ENCODE measurements at places on chromosomes 16 and 17.
A peak's percentile ranks its signal among the peaks of the same experiment; 100 is the strongest.

- DNase-seq = no peak
Measured at GRCh38 chr17:6648181-6648580, 3.2 kb downstream of the MED31 start.

DNA sequence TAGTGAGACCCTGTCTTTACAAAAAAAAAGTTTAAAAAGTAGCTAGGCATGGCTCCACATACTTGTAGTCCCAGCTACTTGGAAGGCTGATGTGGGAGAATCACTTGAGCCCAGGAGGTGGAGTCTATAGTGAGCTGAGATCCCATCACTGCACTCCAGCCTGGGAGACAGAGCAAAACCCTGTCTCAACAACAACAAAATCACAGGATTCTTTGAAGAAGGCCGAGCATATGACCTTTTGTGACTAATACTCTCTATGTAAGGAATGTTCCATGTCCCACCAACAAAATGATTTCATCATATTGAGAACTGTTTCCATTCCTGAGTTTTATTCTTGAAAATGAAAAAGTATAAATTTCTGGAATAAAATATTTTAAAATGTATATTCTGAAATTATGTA lies 58.9 kb upstream of the EFCAB3 start:
- DNase-seq = no peak

DNA sequence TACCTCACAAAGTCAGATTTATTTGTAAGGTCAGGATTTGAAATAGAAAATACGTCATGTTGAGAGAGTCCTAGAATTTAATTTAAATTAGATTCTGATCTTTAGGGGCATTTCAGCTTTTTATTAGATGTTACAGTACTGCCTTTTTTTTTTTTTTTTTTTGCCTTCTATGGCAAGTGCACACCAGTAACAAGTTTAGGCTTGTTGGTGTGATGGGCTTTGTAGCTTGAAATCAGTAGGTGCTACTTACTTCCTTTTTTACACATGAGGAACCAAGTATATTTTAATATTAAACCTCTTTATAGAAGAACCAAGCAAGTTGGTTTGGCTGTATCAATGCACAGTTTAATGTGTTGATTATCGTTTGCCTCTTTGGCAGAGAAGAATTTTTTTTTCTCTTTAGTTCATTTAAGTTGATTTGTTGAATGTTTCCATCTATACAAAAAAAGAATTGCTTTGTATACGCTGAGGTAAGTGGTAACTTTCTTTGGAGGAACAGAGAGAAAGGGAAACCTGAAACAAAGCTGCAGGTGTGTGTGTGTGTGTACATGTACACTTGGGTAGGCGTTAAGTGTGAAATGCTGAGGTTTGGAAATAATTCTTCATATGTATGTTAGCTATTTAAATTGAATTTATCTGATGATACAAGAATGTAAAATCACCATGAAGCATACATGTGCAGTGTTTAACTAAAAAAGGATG lies 15.7 kb downstream of the RBL2 start:
- no peak for DNase-seq

GRCh38 chr17:59483860-59484259 lies 81.5 kb upstream of the DHX40 start:
- no peak for DNase-seq

- DNase-seq = no peak
Measured at GRCh38 chr16:25563700-25564099, 128.1 kb upstream of the HS3ST4 start.

DNA sequence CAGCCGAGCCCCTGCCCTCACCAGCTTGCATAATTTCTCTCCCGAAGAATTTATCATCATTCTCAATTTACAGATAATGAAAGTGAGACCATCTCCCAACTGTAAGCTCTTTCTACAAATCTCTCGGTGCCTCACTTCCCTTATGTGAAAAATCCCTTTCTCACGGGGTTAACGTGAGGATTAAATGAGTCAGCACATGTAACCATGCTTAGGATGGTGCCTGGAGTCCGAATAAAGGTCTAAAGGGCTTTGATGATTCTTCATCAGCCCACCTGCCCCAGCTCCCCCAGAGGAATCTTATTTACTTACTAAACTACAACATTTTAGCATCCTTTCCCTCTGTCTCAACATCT lies 24.8 kb upstream of the PIK3R6 start:
- no peak for DNase-seq

DNA sequence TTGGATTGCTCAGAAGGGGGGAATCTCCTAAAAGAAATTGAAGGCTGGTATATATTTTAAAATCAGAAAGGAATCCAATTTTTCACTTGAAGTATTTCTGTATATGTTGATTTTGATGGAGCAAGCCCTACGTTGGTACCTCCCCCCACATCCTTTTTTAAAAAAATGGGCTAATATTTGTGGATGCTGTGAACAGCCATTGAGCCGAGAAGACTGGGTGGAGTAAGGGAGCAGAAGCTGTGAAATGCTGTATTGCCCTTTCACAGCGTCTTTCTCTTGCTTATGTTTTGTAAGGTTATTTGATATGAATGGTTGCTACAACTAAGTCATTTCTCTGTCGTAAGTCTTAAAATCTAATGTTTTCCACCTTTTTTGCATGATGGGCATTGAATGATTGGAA lies 2.3 kb downstream of the PAFAH1B1 start:
- no peak for DNase-seq

- peak; percentile 49 for DNase-seq
Measured at GRCh38 chr17:19347323-19348080, 15.0 kb downstream of the B9D1 start.

DNA sequence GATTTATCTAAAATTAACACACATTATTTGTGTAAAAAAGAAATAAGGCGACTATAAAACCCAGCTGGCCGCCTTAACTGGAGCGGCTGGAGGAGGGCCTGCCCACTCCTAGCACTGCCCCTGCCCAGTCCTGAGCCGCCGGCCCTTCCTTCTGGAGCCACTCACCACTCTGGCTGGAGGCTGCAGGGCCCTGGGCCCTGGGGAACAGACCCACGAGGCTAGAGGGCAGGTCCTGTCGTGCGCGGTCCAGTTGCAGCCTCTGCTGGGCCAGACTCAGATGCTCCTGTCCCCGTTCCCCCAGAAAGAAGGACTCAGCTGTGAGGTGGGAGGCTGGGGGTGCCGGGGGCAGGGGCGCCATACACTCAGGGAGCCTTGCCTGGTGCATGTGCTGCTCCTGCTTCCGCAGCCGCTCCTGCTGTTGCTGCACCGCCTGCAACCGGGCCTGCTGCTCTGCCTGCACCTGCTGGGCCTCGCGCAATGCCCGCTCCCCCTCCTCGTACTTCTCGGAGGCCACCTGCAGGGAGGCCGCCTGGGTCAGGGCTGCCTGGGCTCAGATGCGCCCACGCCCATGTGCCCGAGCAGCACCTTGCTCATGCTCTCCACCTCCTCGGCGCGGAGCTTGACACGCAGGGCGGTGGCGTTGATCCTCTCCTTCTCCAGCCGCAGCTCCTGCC lies 9.0 kb upstream of the MRPL38 start:
- peak; percentile 56 for DNase-seq

- DNase-seq = no peak
Measured at GRCh38 chr16:6375465-6376075, 957.1 kb upstream of the RBFOX1 start.

DNA sequence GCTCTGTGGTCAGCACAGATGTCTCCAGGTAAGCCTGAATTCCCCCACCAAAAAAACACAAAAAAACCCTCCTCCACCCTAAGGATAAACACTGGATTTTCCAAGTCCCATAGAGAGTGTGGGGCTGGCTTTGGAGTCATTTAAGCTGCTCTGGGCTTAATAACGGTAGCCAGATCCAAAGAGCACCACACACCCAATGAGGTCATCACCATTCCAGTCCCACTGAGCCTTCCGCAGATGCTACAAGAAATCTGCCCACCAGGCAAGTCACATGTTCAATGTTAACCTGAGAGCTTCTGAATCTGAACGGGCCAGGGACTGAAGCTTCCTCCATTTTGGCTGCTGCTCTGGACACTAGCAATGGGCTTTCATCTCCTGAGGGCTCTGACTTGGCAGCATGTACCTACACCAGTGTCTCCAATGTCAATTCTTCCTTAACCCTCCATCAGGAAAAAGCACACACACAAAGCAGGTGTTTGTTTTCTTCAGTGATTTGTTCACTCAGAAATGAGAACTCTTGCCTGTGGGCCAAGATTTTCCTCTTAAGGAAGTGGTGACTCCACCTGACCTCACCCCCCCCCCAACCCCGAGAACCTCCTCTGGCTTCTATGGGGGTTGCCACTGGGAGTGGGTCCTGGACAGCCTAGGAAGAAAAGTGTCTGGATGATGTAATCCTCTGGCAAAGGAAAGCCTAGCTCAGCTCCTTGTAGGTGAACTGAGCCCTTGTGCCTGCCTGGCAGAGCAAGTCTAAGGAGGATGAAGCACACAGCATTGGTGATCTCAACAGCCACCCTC lies 220.1 kb downstream of the FOXL1 start:
- DNase-seq = peak; percentile 70
